ENCODE measurements at places on chromosomes 12 and 14. TPM values are rescaled to one million over a fixed set of nuclear protein-coding genes. Genes with fewer than 3 reads are reported as not detected.
A peak's percentile ranks its signal among the peaks of the same experiment; 100 is the strongest.

The ERP27 gene
- not detected for total RNA-seq

The UNC79 gene
- total RNA-seq, result under 0.01 TPM

DNA sequence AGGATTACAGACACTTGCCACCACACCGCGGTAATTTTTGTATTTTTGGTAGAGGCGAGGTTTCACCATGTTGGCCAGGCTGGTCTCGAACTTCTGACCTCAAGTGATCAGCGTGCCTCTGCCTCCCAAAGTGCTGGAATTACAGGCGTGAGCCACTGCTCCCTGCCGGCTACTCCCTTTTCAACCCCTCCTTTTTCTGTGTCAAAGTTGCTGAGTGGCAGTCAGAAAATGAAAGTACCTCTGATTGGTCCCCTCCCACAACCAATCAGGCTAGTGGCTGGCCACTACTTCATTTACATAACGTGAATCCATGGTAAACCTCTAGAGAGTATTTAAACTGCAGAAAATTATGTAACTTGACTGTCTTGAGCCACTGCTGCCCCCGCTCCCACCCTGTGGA, 5.9 kb downstream of the RESF1 start:
- DNase-seq, result no peak

The ESR2 gene
- not detected for total RNA-seq

DNA sequence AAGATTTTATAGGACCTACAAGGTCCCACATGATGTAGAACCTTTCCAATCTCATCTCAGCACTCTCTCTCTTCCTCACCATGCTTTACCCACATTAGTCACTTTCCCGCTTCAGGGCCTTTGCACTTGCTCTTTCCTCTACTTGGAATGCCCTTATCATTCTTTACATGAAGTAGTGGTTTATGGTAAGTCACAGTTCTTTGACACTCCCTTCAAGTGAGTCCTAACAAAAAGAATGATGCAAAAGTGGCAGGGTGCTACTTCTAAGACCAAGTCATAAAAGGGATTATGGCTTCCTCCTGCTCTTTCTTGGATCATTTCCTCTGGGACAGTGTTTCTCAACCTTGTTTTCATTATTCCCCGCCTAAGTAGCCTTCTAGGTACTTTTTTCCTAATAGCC, 13.1 kb downstream of the TMBIM4 start:
- peak; percentile 36 for DNase-seq

The SLC6A12 gene
- total RNA-seq, result not detected

DNA sequence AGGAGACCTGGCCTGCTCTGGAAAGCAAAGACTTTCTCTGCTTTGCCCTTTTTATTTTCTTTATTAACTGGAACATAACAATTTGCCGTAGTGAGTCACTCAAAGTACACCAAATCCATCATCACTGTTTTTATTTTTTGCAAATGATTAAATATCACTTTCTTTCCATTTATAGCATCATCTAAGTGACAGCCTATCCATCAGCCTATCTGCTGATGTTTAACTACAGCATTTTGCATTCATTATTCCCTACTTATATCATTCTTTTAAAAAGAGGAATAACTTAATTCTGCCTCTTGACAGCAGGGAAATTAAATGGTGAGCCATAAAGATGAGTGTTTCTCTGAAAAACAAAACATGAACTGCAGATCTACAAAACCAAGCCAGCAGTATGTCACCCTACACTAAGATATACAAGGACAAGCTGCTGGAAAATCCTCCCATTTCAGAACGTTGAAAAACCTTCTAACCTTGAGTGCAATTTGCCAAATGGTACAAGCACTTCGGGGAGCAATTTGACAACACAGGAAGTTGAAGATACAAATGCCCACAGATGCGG, 821.3 kb upstream of the TMEM132C start:
- peak; percentile 7 for DNase-seq

- peak; percentile 48 for DNase-seq
These were observed 419.9 kb downstream of the LRIG3 start for GRCh38 chr12:58500399-58500798.

- peak; percentile 24 for DNase-seq
These were observed 13.5 kb upstream of the SCFD1 start for GRCh38 chr14:30608533-30609006.

- no peak for DNase-seq
These were observed 148.2 kb downstream of the ADGRD1 start for GRCh38 chr12:131101703-131102492.

DNA sequence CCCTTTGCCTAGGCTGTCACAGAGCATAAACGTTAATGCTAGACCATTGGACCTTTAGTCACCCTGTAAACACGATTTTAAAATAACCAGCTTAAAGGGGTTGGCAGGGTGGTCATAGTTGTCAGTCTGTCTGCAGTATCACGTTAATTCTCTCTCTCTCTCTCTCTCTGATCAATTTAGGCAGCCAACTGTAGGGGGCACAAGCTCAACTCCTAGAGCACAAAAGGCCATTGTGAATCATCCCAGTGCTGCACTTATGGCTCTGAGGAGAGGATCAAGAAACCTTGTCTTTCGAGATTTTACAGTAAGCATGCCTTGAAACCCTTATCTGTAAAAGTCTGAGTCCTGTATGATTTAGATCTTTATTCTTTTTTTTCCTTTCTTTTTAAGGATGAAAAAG, 97.1 kb downstream of the SCAF11 start:
- DNase-seq, result no peak

DNA sequence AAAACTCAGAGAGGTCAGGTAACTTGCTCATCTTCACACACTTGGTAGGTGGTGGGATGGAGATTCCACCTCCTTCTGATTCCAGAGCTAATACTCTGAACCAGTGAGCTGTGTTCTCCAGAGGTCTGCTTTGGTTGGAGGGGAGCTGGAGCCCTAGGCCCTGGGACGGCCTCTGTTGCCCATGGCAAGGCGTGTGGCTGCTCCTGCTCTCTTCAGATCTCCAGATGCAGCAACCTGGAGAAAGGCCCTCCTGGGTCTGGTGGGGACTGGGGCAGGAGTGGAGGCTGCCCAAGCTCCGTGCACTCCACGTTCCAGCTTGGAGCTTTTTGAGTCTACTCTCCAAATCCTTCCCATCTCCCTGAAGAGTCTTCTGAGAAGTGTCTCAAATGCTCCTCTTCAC, 10.7 kb downstream of the CCND2 start:
- DNase-seq, result no peak

The MMP14 gene
- total RNA-seq, result 327 TPM

GRCh38 chr14:41558490-41558889, 48.2 kb upstream of the LRFN5 start:
- no peak for DNase-seq

DNA sequence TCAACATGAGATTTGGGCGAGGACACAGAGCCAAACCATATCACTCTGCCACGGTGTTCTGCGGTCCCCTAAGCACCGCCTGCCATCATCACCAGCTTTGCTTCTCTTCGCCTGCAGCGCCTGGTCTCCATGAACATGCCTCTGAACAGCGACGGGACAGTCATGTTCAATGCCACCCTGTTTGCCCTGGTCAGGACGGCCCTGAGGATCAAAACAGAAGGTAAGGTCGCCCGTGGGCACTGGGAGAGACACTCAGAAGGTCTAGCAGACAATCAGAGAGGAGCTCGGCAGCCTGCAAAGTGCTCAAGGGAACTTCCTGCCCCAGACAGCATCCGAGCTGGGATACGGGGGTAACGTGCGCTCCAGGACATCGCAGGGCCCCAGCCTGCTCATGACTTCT, 126.0 kb upstream of the FKBP4 start:
- DNase-seq, result no peak

DNA sequence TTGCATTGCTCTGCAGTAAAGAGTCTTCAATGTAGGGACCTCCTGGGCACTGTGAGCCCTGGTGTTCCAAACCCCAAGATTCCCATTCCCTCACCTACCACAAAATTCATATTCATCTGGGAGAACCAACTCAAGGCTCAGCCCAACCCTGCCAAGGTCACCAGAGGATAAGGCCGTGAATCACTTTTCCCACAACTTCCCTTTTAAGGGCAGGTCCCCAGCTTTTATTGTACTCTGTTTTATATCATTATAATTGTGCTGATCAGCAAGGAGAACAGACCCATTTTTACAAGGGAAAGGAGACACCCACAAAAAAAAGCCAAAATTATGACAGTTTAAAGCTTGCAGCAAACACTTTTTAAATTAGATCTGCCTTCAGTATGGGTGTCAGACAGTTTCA, 363.0 kb upstream of the FKBP4 start:
- no peak for DNase-seq

DNA sequence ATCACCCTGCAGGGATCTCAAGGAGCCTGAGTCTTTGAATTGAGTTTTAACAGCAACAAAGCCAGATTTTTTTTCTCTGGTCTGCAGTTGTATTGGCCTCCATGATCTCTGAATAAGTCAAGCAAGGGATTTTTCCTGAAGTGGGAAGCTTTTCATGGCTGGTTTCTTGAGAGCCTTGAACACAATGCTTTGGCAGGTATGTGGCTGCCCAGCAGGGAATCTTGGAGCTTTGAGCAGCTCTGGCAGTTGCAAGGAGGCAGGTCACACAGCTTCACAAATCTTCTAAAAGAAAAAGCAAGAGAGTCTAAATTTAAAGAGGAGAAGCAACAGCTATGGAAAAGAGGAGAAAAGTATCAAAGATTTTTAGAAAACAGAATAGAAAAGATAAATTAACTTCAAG, 60.1 kb downstream of the RPS29 start:
- DNase-seq, result no peak

DNA sequence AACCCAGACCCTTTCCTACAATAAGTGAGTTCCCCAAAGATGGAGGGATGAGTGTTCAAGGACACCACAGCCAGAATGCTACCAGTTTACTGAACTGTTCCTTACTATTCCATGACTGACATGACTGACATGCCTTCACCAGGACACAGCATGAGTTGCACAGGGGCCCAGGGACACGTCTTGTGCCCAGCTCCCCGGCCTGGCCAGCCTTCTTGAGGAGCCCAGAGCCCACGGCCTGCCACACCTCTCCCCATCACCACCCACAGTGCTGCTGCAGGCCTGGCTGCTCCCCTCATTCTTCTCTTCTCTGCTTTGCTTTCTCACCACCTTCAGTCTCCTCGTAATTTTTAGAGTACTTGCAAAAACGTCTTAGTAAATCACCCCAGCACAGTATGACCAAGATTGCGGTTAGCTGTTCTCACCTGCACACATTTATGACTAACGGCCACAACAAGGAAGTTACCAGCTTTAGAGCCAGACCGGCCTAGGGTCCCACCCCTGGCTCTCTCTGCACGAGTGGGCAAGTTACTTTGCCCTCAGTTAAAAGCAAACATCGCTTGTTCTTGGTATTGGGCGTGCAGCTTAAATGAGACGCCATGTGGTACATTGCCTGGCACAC, 18.5 kb downstream of the PPP2R5E start:
- no peak for DNase-seq

DNA sequence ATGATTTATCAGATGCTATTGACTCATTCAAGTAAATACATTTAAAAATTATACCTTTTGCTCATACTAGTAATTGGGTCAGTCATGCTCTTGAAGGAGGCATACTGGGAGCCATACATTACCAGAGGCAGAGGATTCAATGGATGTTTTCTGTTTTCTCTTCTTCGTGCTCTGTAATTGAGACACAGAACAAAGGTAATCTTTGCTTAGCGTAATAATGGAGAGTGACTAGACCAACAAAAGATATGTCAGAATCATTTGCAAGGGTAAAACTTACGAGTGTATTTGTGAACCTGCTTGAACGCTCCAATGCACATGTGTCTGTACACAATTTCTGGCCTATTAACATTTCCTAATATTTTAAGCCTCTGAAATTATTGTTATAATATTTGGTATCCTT, 296.4 kb downstream of the FOXG1 start:
- no peak for DNase-seq

The NABP2 gene
- 28.0 TPM for total RNA-seq

- DNase-seq, result no peak
These were observed 470.9 kb upstream of the STXBP6 start for GRCh38 chr14:25520821-25521220.

DNA sequence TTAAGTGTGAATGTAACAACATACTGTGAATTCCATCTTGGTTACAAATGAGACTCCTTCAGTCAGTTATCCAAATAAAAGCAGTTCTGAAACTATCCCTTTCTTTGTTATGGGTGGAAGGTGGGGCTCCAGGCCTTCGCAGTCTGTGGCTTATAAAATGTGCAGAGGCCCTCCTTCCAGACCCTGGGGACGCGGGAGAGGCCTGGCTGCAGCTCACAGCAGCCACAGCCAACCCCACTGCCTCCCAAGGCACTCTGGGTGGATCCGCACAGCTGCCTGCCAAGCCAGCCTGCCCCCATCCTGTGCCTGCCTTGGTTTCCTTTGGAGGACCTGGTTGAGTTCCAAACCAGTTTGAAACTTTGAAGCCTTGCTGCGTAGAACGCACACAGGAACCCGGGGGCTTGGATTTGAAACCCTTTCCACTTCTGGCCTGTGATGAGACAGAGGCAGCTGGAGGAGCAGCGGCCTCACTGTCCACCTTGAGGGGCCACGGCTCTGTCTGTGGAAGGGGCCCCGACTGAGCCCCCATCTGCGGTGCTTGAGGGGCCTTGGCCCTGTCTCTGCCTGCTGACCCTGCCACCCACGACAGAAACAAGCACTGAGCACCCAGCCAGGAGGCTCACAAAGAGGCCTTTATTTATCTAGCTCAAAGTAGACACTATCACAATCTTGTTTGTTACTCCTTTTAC, 30.4 kb downstream of the CCNK start:
- peak; percentile 45 for DNase-seq

DNA sequence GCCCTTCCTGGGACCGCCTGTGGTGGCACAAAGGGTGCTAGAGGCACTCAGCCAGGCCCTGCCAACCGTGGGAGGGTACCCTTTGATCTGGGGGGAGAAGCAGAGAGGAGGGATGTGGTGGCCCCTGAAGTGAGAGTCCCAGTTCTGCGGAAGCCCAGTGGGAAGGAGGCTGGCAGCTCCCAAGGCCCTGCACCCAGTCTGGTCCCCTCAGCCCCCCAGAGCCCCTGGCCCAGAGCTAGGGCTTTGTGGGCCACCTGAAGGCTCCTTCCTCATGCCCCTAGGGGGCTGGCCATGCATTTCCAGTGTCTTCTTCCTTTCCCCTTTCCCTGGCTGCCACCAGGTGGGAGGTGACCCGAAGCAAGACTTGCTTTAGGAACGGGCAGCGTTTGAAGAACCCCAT, 44.3 kb downstream of the PLEKHG3 start:
- no peak for DNase-seq

The LRRIQ1 gene
- under 0.01 TPM for total RNA-seq

GRCh38 chr12:82952946-82953345, 266.2 kb downstream of the TMTC2 start:
- no peak for DNase-seq

GRCh38 chr14:53766106-53766505, 190.5 kb downstream of the BMP4 start:
- no peak for DNase-seq

The KLRC1 gene
- not detected for total RNA-seq

- no peak for DNase-seq
These were observed 1.6 kb downstream of the SERPINA5 start for GRCh38 chr14:94582851-94583250.

DNA sequence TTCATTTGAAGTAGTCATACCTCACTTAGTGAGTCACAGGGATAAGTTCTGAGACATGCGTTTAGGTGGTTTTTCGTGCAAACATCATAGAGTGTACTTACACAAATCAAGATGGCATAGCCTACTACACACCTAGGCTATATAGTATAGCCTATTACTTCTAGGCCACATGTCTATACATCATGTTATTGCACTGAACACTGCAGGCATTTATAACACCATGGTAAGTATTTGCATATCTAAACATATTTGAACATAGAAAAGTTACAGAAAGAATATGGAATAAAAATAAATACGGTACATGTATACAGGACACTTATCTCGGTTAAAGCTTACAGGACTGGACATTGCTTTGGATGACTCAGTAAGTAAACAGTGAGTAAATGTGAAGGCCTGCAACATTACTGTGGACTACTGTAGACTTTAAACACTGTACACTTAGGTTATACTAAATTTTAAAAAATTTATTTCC, 670.6 kb downstream of the SLC16A7 start:
- DNase-seq, result peak; percentile 75

The C12orf54 gene
- not detected for total RNA-seq

Measured in fibroblast of villous mesenchyme (primary cell).